ENCODE measurements at places on chromosomes 11 and 22.
A peak's percentile ranks its signal among the peaks of the same experiment; 100 is the strongest.

GRCh38 chr22:28032861-28033260 is 113.8 kb upstream of the PITPNB start:
- DNase-seq, result peak; percentile 79

DNA sequence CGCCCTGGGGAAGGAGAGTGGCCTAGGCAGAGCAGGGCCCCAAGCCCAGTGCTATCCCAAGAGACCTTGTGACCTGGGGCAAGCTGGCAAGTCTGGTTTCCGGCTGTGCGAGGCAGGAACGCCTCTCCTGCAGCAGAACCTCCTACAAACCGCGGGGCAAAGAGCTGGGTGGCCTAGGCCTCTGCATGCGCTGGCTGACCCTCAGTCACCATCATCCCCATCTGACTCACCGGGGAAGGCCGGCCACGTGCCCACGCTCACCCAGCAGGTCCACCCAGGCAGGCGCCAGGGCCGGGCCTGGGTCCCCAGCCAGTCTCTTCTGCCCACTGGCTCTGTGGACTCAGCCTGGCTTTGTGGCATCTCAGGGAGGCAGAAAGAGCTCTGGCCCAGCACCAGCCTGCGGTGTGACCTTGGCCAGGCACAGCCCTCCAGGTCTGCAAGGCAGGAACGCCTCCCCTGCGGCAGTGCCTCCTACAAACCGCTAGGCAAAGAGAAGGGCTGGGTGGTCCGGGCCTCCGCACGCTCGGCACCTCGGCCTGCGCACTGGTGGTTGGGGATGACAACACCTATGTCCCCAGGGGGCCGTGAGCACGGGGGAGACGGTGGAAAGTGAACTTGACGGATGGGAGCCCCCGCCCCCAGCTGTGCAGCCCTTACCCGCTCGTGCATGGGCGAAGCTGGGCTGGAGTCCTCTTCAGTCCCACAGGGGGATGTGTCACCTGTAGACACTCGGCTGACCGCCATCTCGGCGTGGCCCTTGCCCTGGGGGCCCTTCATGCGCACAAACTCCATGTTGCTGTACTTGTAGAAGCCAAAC is 38.2 kb downstream of the KIAA0930 start:
- no peak for DNase-seq

DNA sequence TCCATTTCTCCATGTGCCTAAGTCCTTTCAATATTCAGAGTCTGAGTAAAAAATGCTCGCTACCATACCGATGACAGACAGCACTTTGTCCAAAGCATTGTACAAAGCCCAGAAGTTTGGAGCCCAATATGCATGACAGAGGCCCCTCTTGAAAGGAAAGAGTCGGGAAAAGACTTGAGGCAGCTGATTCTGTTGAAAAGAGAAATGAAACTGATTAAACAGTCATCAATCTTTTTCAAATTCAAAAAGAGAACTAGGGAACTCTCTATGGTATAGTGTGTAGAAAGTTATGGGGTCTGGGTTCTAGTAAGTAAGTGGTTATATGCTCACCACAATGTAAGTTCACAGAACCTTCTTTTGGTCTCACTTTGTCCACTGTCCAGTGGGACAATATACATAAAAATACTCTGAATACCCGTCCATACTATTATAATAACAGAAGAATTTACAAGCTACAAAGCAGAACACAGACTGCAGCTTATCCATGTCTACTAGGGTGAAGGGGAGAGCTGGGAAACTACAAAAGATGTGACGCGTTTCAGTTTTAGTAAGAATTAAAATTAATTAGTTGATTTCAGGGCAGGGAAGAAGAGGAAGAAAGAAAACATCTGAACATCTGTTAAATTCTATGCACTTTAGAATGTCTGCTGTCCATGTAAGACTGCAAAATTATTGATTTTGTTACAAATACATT is 26.7 kb downstream of the ALG8 start:
- DNase-seq, result no peak

- no peak for DNase-seq
Measured at GRCh38 chr11:94960488-94960887, 12.9 kb downstream of the CWC15 start.

DNA sequence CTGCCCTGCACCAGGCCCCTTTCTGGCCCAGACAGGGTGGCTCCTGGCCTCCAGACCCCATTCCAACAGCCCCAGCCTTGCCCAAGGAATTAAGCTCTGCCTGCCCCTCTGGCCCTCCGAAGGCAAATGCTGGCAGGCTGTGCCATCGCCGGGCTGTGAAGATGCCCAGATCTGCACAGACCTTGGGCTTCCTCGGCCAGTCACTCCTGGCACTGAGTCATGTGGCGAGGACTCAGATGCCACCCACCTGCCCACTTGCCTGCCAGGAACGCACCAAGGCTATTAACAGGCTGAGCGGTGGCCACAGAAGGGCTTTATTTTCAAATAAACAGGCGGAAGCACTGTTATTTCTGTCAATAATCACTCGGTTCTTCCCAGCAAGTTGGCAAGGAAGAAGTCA is 50.3 kb upstream of the TTLL12 start:
- DNase-seq, result no peak

- no peak for DNase-seq
Measured at GRCh38 chr11:134513585-134514120, 101.6 kb upstream of the B3GAT1 start.
